NCI-H524 (cell line): ENCODE measurements at places on chromosomes 3 and 15.

GRCh38 chr3:48989126-48989795 is 780 bp upstream of the P4HTM start:
- peak; percentile 34 for DNase-seq

GRCh38 chr15:34941831-34942230 is 27.7 kb downstream of the AQR start:
- peak; percentile 24 for DNase-seq

GRCh38 chr15:31740203-31740602 is 290.1 kb upstream of the CHRNA7 start:
- peak; percentile 98 for DNase-seq

- DNase-seq = no peak
These were observed 116.7 kb downstream of the STAC start for GRCh38 chr3:36496684-36497633.

GRCh38 chr15:48963524-48964113 is at the start of gene SHC4:
Gene SHC4 (minus strand): TSS chr15:48963919. CDS start chr15:48963015, 904 bp downstream.
- DNase-seq = peak; percentile 92

GRCh38 chr3:110583373-110583935 is 488.2 kb upstream of the NECTIN3 start:
- no peak for DNase-seq

GRCh38 chr3:32310918-32311839 is 72.7 kb downstream of the CMTM8 start:
- peak; percentile 84 for DNase-seq

GRCh38 chr3:195021692-195022091 is 249.3 kb downstream of the XXYLT1 start:
- no peak for DNase-seq

DNA sequence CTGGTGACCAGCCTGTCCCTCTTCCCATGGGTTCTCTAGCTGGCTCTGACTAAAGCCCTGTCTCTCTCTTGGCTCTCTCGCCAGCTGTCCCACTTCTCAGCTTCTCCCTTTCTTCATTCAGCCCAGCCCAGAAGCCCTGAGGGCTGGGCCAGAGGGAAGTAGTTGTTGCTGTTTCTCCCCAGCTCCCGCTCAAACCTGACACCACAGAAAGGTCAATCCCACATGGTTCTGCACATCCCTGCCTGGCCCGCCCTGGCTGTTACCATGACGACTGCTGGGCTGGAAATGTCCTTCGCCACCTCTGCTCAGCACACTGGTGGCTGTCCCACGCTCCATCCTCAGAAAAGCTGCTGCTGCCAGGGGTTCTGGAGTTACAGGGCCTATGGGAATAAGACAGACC is 25.9 kb downstream of the CCDC32 start:
- DNase-seq = no peak

- DNase-seq = no peak
These were observed 467.5 kb downstream of the C3orf38 start for GRCh38 chr3:88617283-88617682.

- no peak for DNase-seq
These were observed 14.3 kb downstream of the IGDCC4 start for GRCh38 chr15:65408324-65409035.

DNA sequence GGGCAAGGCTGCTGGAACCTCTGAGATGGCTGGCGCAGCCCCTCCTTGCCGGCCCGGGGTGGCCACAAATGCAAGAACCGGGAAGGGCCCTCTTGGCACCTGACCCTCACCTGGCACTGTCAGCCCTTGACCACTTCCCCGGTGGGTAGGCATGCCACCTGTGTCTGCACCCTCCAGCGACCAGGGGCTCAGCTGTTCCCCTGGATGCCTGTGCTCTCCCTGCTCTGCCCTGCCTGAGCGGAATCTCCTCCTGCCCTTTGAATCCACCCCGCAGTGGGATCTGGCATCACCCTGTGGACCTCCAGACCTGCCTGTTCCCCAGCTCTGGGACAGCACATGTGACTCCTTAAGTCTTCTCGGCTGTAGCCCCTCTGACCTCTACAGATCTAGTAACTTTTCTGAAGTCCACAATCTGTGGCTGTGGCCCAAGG is 26.1 kb upstream of the FGD5 start:
- no peak for DNase-seq

DNA sequence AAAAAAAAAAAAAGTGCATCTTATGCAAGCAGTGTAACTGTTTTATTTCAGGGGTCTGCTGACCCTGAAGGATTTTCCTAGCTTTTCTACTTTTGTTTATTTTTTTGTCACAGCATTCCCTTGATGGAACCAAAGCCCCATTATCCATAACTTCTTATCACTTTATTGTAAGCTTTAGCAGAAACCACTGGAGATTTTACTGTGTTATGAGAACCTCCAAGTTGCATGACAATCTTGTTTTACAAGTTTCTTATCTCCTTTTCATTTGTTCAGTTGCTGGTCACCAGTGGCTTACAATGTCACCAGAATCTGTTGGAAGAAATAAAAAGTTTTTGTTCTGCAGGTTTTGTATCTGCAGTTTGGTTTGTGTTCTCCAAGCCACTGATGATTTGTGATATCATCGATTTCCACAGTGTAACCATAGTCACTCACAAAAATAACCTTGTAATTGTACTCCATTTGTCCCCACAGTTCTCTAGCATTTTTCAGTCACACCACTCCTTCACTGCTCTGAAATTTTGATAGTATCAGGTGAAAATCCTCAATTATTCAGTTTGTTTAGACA is 660.0 kb downstream of the RBMS3 start:
- no peak for DNase-seq

GRCh38 chr3:23750573-23751210 is 55.1 kb upstream of the UBE2E1 start:
- no peak for DNase-seq

DNA sequence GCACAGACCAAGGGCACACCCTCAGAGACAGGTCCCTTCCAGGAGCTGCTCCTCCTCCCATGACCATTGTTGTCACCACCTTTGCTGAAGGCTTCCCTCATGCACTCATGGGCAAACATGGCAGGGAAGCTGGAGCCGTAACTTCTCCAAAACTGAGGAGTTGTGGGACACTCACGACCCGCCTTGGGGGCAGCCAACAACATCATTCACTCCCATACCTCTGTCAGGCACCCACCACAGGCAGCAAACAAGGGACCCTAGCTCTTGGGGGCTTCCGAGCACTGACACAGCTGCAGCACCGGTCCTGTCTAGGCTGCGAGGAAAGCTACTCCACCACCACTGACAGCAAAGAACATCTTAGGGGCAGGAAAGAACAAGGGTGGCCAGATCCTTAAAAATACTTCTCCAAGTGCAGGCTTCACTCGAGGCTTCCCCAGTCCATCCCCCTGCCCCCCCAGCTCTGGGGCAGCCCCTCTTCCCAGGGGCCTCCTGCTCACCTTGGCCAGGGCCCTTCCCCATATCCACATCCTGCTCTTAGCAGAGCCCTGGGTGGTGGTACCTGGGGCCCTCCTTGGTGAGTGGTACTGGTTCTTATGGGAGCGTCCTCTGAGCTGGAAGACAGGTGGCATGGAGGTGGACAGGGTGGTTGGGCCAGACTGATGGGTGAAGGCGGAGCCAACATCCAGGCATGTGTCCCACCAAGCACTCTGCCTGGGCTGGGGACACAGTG is 28.0 kb upstream of the DUSP7 start:
- DNase-seq = no peak

GRCh38 chr3:174869448-174869847 is 10.3 kb downstream of the NAALADL2 start:
- DNase-seq = no peak

- peak; percentile 81 for DNase-seq
These were observed 93.1 kb downstream of the AKAP13 start for GRCh38 chr15:85473455-85473854.

DNA sequence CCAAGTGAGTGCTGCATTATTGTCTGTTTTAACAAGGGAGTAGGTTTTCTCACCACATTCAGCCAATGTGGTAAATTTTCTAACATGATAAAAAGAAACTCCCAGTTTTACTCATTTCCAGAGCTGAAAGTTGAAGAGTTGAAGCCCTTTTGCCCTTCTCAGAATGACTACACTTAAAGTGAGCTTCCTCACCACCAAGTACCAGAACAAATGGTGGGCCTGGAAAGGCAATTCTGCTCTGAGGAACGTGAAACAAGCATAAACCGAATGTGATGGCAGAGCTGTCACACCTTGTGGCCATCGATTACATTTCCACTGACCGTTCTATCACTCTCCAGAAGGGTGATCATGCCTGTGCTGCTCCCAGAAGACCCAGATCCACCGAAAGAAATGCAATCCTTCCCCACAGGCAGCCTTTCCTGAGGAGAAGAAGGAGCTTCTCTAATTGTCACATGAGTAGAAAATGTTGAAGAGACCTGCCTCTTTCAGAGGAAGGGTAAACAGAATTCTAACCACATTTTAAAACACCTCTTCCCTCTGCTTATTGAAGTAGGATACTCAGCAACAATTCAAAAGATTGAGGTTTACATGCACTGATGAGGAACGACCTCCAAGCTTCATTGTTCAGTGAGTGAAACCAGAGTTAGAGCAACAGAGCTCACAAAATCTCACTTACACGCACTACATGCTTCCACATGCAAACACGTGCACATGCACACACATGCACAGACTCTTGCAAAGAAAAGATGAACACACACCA is 21.4 kb upstream of the CCR9 start:
- DNase-seq = no peak

GRCh38 chr3:37295925-37296324 is 121.5 kb upstream of the LRRFIP2 start:
- DNase-seq = no peak

GRCh38 chr3:188082031-188082430 is 71.9 kb upstream of the LPP start:
- no peak for DNase-seq

DNA sequence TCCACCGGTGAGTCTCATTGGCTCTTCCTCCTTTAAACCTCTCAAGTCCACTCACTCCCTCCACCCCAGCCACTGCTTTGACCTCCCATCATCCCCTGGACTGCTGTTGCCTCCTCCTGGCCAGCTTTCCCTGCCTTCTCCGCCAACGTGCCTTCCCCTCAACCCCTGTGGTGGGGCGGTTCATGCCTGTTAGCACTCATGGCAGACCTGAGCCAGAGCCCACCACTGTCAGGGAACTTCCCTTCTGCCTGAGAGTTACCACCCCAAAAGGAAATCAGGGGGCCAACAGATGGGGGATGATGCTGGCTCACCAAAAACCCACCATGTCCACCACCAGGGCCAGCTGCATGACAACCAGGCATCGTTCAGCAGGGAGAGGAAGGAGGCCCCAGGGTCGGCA is 44.2 kb upstream of the SLC6A1 start:
- DNase-seq = no peak
